Activated CD4-positive, alpha-beta T cell treated with anti-CD3 and anti-CD28 coated beads for 36 hours (primary cell): ENCODE measurements at places on chromosomes 7 and 10. TPM values are rescaled to one million over a fixed set of nuclear protein-coding genes. Genes with fewer than 3 reads are reported as not detected.

GRCh38 chr7:2191016-2191415, 41.7 kb downstream of the MAD1L1 start:
- no peak overlapping the region for H3K4me3 ChIP-seq
- H3K36me3 ChIP-seq: peaks cover 37% of the 10 kb centered on the region
- no peak for DNase-seq
- no peak overlapping the region for H3K27ac ChIP-seq
- H3K4me1 ChIP-seq: no peaks in the 10 kb centered on the region

GRCh38 chr7:118060692-118061091, 123.3 kb upstream of the LSM8 start:
- H3K36me3 ChIP-seq: no peaks in the 10 kb centered on the region
- H3K27ac ChIP-seq: no peak overlapping the region
- DNase-seq: no peak
- peaks cover 10% of the 10 kb centered on the region for H3K27me3 ChIP-seq
- H3K4me3 ChIP-seq: no peak overlapping the region
- H3K4me1 ChIP-seq: peaks cover 2% of the 10 kb centered on the region

GRCh38 chr7:135109976-135110375, 37.9 kb upstream of the TMEM140 start:
- H3K4me1 ChIP-seq: no peaks in the 10 kb centered on the region
- H3K27me3 ChIP-seq: no peaks in the 10 kb centered on the region
- H3K4me3 ChIP-seq: no peak overlapping the region

DNA sequence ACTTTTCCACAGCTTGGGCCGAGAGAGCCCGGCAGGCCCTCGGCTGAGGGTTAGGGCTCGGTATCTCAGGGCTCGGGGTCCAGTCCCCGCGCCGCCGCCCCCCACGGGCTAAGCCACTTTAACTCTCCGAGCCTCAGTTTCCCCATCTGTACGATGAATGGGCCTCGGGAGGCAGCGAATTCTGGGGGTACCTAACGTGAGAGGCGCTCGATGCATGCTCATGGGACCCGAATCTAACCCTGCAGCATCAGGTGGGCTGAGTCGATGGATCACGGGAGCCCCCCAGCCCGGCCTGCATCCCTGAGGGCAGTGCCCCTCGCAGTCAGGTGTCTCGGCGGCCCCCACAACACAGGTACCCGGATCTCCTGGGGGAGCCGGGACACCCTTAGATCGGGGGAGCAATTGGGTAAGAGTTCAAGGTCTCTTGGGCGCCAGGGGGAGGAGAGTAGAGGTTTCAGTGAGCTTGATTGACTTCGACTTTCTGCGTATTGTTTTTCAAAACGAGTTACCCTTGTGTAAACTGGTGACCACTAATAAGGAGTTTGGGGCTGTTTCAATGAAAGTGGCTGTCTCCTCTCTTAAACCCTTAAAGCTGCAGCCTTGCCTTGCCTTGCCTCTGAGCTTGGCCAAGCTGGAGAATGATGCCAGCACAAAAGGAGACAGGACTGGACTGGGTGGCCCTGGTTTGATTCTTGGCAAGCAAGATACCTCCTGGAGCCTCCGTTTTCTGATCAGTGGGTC, 631 bp downstream of the POR start:
- H3K4me1 ChIP-seq: peaks cover 32% of the 10 kb centered on the region
- peak overlapping the region; percentile 24 for H3K27ac ChIP-seq
- peak overlapping the region; percentile 80 for H3K4me3 ChIP-seq
- peak; percentile 45 for DNase-seq
- no peaks in the 10 kb centered on the region for H3K36me3 ChIP-seq

DNA sequence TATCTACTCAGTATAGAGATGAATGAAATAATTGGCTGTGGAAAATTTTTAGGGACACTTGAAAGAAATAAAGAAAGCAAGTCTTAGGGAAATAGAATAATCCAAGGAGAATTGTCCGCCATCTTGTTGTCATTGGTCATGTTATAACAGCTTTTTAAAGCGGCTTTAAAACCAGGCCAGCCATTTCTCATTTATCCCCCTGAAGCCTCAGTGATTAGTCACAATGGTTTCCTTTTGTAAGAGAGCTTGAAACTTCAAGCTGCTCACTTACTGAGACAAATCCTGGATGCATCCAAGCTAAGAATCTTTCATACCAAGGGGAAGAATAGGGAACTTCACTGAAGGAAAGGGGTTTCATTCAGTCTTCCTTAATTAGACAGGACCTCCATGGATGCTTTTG, 67.9 kb downstream of the SGCE start:
- no peaks in the 10 kb centered on the region for H3K4me1 ChIP-seq
- peaks cover 9% of the 10 kb centered on the region for H3K36me3 ChIP-seq
- DNase-seq: no peak
- no peaks in the 10 kb centered on the region for H3K27me3 ChIP-seq
- H3K4me3 ChIP-seq: no peak overlapping the region
- H3K27ac ChIP-seq: no peak overlapping the region

- H3K27ac ChIP-seq: peak overlapping the region; percentile 37
- H3K4me3 ChIP-seq: peak overlapping the region; percentile 90
- H3K27me3 ChIP-seq: no peaks in the 10 kb centered on the region
- peaks cover 7% of the 10 kb centered on the region for H3K36me3 ChIP-seq
- H3K4me1 ChIP-seq: peaks cover 34% of the 10 kb centered on the region
Measured at GRCh38 chr7:66682350-66683093, 53.8 kb downstream of the KCTD7 start.

- H3K36me3 ChIP-seq: peaks cover 10% of the 10 kb centered on the region
- no peaks in the 10 kb centered on the region for H3K27me3 ChIP-seq
- H3K4me3 ChIP-seq: peak overlapping the region; percentile 88
Measured at GRCh38 chr7:107744345-107744750, 406 bp downstream of the CBLL1 start.

PRF1 gene
- total RNA-seq: 21.8 TPM

ZNF212 gene
- total RNA-seq: 9.9 TPM

HTR5A gene
- total RNA-seq: not detected

FAM25A gene
- not detected for total RNA-seq
